CD4-positive, alpha-beta T cell treated with Interleukin-1 beta for 1 hour (primary cell): ENCODE measurements at places on chromosomes 2 and 18.

DNA sequence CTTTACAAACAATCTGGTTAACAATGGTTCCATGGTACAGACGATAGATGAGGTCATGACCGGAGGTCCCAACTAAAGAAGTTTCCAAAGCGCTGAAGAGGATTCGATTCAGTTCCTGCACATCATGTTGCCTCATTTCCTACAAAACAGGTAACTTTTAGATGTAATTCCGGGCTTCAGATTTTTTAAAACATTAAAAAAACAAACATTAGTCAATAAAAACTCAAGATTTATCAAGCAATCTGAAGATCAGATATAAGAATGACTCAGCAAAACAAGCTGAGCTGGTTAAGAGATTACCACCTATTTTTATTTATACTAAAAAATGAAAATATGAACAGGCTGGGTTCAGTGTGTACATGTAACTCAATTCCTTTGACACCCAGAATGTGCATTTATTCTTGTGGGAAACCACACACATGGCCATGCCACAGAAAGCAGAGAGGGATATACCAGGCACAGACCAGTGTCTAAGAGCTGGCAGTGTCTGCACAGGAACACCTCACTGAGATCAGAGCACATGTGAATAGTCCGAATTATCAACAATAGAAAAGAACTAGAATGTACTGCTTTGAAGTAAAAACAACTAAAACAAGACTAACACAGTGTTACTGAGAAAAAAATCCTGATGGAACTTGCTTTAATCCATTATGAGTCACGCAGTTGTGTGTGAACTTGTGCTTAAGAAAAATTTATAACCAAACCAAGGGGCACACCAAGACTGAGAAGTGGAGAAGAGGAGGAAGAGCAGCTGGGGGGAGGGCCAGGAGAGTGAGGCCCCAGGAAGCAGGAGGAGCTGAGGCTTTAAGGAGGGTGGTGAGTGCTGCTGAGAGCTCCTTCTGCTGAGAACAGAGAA lies 9.5 kb downstream of the USP40 start:
- DNase-seq: no peak

GRCh38 chr2:95026471-95027368 lies 1.2 kb downstream of the MAL start:
- DNase-seq: peak; percentile 13

DNA sequence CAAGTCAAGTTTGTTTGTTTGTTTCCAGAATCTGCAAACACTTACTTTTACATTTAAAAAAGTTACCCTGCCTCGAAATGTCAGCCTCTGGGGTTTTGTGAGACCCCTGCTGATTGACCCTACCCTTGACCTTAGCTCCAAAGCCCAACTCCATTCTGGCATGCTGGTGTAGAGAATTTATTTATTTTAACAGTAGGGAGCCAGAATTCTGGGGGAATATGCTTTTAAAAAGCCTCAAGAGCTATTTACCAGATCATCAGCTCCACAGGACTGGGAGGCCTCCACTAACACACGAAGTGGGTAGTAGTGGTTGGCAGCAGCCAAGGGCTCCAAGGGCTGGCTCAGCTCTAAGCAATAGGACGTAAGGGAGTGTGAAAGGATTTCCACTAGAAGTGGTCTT lies 23.2 kb upstream of the GREB1L start:
- DNase-seq: no peak

DNA sequence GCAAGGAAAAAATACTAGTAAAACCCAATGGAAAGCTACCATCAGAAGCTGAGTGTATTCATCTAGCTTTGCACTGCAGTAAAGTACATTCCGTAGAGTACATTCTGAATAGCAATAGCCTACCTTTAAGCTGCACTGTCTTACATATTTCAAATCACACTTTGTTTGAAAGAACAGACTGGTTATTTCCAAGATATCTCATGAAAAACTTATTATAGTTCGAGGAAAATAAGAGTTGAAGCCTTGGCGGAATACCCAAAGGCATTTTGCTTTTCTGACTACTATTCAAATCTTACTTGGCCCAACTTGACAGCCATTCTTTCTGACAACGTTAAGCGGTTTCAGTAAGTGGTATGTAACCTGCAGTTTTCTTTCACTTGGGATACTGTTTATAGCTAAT lies 177.6 kb downstream of the NRXN1 start:
- DNase-seq: no peak

GRCh38 chr2:198316852-198317396 lies 512.5 kb downstream of the PLCL1 start:
- DNase-seq: no peak

GRCh38 chr18:56661360-56662062 lies 10.4 kb downstream of the WDR7 start:
- no peak for DNase-seq

GRCh38 chr2:86062043-86062442 lies 43.6 kb downstream of the POLR1A start:
- no peak for DNase-seq

GRCh38 chr2:239392072-239392357 lies 8.8 kb downstream of the HDAC4 start:
- DNase-seq: no peak

DNA sequence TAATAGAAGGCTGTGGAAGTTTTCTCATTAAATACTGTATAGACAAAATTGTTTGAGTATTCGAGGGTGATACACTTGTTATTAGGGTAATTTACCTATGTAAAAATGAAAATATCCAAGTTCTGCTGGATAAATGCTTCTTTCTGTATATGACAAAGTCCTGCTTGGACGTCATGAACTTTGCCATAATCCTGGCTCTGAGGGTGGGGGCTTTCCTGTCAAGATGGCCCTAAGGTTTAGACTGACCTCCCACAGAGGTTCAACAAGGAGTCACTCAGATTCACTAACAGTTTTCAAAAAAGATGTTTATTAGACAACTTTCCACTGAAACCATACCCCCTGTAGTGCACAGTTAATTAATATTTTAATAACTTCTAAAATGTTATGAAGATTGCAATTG lies 52.5 kb upstream of the NABP1 start:
- DNase-seq: no peak

DNA sequence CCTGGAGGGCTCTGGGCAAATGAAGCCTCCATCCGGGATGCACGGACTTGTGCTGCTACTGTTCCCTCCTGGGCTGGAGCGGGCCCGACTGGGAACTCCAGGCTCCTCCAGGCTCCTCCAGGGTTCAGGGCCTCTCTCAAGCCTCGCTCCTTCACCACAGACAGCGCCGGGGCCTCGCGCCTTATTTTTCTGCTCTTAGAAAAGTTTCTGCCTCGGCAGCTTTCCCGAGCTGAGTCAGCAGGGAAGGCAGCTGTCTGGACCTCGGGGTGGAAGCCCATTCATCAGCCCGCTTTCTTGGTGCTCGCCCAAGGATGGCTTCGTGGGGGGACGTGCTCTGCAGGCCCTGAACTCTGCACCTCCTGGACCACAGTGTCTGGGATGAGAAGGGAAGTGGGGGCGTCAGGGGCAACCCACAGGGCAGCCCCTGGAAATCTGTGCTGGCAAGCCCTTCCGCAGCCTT lies 12.9 kb upstream of the TEX51 start:
- no peak for DNase-seq

GRCh38 chr2:126616606-126617069 lies 39.3 kb upstream of the GYPC start:
- DNase-seq: no peak

- no peak for DNase-seq
Measured at GRCh38 chr2:19796035-19796695, 105.6 kb downstream of the TTC32 start.

DNA sequence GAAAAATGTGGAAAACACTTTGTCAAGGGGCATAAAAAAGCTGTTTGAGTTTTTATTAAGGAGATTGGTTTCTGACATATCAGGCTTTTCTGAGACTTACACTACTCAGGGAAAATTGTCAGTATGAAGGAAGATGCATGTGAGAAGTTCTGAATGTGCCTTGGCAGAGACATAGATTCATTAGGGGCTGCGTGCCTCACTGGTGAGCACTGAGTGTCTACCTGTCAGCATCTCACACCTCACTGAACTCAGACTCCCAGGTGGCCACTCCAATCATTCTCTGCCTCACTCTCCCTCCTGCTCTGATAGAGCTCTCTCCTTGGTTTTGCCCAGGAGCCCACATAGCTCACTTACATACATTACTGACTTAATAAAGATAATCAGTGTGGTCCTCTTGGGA lies 372.6 kb downstream of the LRRTM4 start:
- DNase-seq: no peak

GRCh38 chr18:45775241-45775676 lies 50.2 kb upstream of the SIGLEC15 start:
- DNase-seq: peak; percentile 59

DNA sequence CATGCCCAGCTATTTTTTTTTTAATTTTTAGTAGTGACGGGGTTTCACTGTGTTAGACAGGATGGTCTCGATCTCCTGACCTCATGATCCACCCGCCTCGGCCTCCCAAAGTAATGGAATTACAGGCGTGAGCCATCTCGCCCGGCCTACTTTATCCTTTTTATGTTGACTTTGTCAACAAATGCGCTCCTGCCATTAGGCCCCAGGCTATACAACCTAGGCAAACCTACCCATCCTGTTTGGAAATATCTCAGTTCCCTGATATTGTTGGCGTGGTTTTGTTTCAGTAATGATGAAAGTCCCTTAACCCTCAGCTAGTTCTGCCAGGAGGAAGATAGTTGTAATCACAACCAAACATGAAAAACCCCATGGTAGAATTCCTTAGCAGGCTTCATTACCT lies 249.4 kb upstream of the SOX11 start:
- DNase-seq: no peak

GRCh38 chr18:57730146-57730545 lies 73.0 kb downstream of the ATP8B1 start:
- no peak for DNase-seq

DNA sequence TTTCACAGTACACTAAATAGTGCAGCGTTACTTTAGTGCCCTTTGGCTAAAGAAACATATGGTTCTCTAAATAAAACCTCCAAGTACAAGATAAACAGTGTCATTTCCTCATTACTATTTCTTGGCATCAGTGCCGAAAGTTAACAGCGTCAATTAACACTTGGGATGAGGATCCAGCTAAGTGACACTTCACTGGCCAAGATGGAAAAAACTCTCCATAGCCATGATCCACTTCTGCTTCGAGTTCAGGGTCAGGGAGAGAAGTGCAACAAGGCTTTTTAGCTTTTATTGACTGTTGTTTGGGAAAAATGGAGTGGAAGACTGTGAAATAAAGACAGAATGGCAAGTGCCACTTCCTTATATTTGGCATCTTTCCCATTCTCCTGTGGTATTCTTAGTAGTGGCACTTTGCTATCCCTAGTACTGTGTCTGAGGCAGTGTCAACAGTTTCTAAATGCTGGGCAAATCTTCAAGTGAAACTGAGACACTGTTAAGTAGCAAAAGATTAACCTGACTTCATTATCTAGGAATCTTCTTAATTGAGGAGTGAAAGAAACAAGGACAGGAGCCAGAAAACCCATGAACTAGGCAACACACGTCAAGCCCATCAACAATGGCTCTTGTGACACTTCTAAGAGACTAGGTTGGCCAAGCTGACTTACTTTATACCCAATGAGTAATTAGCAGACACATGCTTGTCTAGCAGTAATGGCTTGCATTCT lies 222.5 kb upstream of the SESTD1 start:
- no peak for DNase-seq

DNA sequence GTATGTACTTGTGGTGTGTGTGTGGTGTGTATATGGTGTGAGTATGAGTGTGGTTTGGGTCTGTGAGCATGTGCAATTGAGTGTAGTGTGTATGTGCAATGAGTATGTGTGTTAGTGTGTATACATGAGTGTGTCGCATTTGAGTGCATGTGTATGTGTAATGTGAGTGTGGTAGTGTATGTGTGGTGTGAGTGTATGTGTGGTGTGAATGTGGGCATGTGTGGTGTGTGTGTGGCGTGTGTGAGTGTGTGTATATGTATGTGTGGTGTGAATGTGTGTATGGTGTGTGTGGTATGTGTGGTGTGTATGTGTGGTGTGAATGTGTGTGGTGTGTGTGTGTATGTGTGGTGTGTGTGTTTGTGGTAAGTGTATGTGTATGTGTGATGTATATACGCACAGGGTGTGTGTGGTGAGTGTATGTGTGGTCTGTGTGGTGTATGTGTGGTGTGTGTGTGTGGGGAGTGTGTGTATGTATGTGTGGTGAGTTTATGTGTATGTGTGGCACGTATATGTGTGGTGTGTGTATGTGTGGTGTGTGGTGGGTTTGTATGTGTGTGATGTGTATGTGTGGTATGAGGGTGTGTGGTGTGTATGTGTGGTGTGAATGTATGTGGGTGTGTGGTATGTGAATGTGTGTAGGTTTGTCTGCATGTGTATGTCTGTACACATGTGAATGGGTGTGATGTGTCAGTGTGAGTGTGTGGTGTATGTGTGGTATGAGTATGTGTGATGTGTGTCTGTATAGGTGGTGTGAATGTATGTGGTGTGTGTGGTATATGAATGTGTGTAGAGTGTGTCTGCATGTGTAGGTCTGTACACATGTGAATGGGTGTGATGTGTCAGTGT lies 123.4 kb downstream of the DOCK10 start:
- DNase-seq: no peak

DNA sequence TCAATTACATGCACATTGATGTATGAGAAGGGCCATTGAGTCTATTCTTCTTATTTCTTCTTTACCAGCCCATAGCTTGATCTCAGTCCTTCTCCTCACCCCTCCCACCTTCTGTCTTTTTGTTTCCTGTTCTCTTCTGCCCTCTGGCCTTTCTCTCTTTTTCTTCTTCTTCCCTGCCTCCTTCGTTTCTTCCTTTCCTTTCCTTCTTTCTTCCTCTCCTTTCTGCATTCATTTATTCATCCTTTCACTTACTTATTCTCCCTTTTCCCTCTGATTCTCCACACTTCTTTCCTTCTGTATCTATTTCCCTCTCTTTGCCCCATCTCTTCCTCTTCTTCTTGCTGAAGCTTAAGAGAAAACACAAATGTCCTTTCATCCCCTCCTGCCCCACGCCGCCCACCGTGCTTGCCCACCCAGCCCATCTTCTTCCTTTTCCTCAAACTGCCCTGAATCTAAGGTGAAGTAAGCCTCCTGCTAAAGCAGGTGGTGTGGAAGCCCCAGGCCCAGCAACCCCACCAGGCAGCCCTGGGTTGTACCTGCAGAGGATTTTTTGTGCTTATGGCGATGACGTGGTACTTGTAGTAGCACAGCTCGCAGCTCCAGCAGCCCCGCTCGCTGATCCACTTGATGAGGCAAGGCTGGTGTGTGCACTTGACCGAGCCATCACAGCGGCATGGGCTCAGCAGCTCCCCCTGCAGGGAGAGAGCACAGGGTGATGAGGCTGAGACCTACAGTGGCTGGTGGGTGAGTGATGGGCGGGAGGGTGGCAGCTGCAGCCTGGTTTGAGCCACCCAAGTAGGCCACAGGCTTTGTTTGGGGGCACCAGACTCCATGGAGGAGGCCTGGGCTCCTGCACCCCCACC lies 89.0 kb downstream of the MARCHF4 start:
- no peak for DNase-seq

DNA sequence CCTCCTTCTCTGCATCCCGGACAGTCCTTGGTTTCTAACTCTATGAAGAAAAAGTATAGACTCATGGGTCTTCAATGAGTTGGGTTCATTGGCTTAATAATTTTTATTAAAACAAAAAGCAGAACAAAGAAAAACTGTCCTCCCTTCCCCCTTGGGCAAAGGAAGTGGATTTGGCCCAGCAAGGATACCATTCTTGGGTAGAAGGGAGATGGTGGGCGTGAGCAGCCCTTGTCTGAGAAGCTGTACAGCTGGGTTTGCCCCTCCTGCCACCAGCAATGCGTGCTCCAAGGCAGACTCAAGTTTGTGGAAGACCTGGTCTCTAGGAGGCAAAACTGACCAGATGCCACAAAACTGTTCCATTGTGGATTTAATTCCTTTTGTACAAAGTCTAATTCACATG lies 12.7 kb downstream of the PCARE start:
- no peak for DNase-seq
